Testis (tissue), 5 donors: ENCODE measurements at places on chromosomes 2 and 18. TPM values are rescaled to one million over a fixed set of nuclear protein-coding genes. Genes with fewer than 3 reads are reported as not detected.

The FBXO48 gene
- polyA plus RNA-seq, result 1.7 TPM

GRCh38 chr18:54233228-54233625 lies 8.8 kb upstream of the MBD2 start:
- no peak for DNase-seq

The WBP1 gene
- 80.8 TPM for polyA plus RNA-seq

DNA sequence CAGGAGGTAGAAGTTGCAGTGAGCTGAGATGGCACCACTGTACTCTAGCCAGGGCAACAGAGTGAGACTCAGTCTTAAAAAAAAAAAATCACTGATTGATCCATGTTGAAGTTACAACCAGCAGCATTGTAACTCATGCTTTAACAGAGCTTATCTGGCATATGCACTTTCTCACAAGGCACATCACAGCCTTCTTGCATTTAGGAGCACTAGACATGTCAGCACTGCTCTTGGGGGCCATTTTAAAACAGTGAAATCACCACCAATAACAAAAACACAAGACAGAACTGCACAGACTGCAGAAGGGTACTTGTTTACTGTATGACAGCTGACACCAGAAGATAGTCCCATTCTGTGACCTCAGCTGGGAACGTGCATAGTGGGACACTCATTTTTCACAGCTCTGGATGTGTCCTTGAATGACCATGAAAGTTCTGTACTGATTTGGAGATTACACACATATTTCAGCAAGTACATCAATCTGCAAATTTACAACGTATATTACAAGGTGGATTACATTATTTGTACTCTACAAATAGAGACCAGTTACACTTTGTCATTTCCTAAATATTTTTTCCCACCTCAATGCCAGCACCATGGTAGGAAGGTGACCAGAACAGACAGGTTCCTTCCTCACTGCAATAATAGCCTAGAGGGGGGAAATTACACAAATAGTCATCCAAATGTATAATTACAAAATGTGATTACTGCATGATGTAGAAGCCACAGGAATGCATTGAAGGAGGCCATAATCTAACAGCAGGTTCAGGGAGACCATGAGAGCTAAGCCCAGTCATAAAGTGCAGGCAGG lies 35.1 kb downstream of the CCBE1 start:
- DNase-seq, result no peak

The NAT8 gene
- polyA plus RNA-seq, result 6.0 TPM

GRCh38 chr2:138516030-138516704 lies 14.6 kb downstream of the SPOPL start:
- DNase-seq, result no peak

The ALMS1 gene
- 73.5 TPM for polyA plus RNA-seq

GRCh38 chr2:219204425-219205164 lies 2.0 kb upstream of the ZFAND2B start:
- DNase-seq, result no peak

- no peak for DNase-seq
These were observed 37.0 kb downstream of the STK39 start for GRCh38 chr2:168210216-168210894.

GRCh38 chr2:228197504-228197903 lies 16.0 kb upstream of the SPHKAP start:
- DNase-seq, result no peak

DNA sequence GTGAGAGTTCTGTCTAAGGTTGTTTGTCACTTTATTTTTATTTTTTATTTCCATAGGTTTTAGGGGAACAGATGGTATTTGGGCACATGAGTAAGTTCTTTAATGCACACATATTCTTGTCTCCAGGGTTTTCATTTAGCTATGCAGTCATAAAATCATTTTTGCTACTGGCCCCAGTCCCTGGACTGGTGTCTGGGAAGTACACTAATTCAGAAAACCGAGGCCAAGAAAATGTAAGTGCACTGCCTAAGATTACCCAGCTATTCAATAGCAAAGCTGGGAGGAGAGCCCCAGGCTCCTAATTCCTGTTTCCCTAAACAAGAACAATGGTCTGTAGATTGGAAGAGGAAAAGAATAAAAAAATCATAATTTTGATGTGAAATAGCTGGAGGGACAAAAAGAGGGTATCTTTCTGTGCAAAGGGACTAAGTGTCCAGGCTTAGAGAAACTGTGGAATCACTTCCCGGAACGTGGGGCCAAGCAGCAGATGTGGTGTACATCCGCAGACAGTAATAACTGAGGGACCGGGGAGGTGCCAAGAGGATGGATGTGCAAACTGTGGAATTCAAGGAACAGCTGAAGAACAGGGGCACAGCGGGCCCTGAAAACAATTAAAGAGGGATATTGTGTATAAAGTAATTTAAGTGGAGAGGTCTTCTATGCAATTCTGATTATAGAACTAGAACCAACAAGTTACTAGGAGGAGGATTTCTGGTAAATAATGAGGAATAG lies 236.3 kb downstream of the ACKR3 start:
- no peak for DNase-seq

GRCh38 chr18:22191346-22191695 lies 21.9 kb downstream of the GATA6 start:
- no peak for DNase-seq

GRCh38 chr2:219569635-219570034 lies 1.7 kb downstream of the OBSL1 start:
- no peak for DNase-seq

DNA sequence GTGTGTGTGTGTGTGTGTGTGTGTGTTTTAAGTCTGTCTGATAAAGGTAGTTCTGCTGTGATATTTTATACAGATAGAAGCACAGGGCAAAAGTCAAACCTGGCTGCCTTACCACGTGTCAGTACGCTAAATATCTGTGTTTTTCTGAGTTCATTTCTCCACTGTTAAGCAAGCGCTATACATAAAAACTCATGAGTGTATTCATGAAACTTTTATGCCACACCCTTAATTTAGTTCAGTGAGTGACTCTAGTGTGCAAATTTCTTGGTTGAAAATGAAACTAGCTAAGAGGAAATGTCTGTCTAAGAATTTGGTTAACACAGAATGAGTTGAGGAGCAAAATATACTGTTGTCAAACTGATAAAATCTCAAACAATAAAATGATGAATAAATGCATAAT lies 11.2 kb downstream of the CASP10 start:
- DNase-seq, result no peak

GRCh38 chr2:158755310-158756087 lies 39.6 kb upstream of the DAPL1 start:
- DNase-seq, result peak; percentile 27

The ANKRD30B gene
- 10.5 TPM for polyA plus RNA-seq

- no peak for DNase-seq
These were observed 64.0 kb downstream of the ARHGAP25 start for GRCh38 chr2:68798569-68798968.

- no peak for DNase-seq
These were observed 221.4 kb downstream of the CLIP4 start for GRCh38 chr2:29336341-29337241.

The RAB6C gene
- polyA plus RNA-seq, result 1.6 TPM

- DNase-seq, result peak; percentile 20
These were observed 51.6 kb upstream of the KYNU start for GRCh38 chr2:142825861-142826260.

The ALPG gene
- polyA plus RNA-seq, result 0.44 TPM

DNA sequence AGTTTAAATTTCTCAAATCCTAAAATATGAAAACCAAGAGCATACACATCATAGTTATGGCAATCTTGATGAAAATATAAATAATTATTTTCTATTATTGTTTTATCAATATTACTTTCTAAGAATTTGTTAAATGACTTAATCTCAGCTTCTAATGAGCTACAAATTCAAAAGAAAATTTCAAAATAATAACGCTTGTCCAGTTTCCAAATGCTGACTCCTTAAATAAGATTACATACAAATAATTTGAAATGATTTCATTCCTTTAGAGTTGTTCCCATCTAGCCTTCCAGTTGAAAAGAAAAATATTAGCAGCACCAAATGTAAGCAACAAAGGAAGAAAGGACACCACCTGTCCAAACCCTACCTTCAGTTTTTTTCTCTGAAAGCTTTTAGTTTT lies 82.4 kb upstream of the COL5A2 start:
- no peak for DNase-seq

The HEATR5B gene
- polyA plus RNA-seq, result 12.9 TPM

GRCh38 chr18:61888622-61889021 lies 4.2 kb downstream of the RNF152 start:
- no peak for DNase-seq

DNA sequence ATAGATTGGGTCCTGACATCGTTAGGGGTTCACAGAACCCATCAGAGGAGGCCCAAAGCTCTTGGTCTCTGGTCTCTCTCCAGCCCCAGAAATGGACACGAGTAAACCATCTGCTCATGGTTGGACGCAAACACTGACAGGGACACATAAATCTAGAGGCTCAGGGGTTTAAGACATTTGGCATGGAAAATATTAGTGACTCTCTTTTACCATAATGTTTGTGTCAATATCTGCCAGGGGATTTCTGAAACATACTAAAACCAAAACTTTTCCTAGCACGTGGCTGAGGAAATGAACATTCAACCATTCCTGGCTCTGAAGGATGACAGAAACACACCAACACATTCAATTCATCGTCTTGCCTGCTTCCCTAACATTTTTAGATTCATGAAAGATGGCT lies 226.2 kb downstream of the SP3 start:
- DNase-seq, result no peak

DNA sequence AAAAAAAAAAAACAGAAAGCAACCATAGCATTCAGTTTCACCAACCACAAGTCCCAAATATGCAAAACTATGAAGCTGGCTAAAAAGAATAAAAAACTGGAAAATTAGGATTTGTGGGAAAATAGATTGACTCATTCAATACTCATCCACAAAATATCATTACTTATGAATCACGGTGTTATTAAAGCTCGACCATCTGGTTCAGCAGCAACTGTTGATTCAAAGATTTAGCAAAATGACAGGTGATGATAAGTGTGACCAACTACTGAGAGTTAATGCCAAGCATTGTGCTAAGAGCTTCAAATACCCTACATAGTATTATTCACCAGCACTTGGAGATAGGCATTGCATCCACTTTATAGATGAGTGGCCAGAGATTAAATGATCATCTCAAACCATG lies 26.2 kb upstream of the XDH start:
- no peak for DNase-seq

GRCh38 chr2:105640246-105640645 lies 104.5 kb upstream of the NCK2 start:
- DNase-seq, result no peak

- no peak for DNase-seq
These were observed 39.5 kb upstream of the FLACC1 start for GRCh38 chr2:201396595-201396994.

GRCh38 chr2:8389431-8390108 lies 292.3 kb upstream of the ID2 start:
- no peak for DNase-seq

The SCN7A gene
- polyA plus RNA-seq, result 3.3 TPM

The TUBB8B gene
- polyA plus RNA-seq, result 5.7 TPM

DNA sequence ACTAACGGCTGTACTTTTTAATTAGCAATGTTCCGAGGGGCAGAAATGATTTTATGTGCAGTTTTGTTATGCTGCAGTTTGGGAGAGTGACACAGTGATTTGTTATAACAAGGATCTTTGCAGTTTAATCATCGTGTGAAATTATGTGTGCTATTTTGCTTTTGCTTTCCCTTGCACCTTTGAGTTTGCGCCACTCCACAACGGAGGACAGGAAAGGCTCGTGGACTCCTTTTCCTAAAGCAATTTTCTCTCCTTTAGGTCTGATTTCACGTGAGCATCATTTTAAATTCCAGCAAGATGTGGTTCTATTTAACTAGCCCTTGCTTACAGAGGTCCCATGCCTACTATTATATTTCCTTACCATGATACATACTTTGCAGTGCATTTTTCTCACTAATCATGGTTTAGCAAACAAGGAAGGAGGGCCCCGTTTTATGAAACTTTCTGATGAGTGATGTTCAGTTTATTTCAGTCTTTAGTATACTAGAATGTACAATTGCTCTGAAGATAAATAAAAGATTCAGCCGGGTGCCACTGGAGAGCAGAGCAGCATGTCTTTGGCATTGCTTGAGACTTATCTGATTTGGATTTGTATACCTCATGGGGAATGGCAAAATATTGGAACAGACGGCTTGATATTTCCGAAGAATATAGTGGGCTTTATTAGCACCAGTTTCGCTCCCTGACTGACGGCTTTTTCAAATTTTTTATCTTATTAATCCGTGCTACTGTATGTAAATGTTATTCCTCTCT lies 528.2 kb upstream of the FANCL start:
- DNase-seq, result no peak

The TXNDC2 gene
- 212 TPM for polyA plus RNA-seq

DNA sequence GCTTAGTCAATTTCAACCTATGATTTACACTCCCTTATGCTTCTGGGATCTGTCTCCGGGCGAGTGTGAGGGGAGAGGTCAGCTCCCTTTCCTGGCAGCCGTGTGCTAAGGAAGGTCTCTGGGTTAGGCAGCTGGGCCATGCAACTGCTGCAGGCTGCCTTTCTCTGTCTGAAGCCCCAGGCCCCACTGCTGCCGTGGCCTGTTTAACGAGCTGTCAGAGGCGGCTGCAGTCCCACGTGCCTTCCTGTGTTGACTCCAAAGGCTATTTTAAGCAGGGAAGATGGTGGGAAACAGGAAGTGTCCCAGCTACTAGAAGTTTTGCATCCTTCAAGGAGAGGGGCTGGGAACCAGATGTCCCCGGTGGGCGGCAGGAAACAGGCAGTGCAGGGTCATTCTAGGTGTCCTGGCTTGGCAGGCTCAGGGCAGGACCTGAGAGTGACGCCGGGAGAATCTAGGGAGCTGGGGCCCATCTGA lies 186.4 kb downstream of the TNS1 start:
- DNase-seq, result no peak

DNA sequence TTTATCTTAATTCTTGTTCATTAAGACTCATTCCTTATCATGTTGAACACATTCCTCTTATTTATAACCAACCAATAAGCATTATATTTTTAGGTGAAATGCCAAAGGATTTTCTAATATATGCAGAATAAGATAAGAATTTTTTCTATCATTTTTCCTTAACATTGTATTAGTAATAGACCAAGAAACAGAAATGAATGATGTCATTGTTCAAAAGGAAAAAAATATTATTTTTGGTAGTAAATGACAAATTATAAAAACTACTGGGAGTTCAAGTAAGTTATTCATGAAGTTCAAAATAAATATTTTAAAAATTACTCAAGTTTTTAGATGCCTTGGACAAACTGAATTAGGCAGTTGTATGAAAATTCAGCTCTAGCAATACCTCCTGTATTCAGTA lies 25.5 kb downstream of the DCAF17 start:
- DNase-seq, result no peak

The AFF3 gene
- polyA plus RNA-seq, result 18.0 TPM

DNA sequence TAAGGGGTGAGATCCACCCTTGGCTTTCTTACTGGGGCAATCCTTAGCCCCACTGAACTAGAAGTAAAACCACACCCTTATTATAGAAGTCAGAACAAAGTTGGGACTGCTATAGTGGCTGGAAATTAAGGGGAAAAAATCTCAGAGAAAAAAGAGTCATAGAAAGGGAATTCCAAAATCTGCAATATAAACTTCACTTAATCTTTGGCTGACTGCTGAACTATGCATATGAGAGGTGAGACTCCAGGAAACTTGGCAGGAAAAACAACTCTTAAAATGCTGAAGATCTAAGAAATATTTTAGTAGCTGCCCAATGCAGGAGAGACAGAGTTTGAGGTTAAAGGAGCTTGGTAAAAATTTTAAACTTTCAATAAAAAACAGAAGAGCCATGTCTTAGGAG lies 201.8 kb upstream of the FN1 start:
- DNase-seq, result no peak
